ENCODE measurements at places on chromosomes 6 and 20.
A peak's percentile ranks its signal among the peaks of the same experiment; 100 is the strongest.

DNA sequence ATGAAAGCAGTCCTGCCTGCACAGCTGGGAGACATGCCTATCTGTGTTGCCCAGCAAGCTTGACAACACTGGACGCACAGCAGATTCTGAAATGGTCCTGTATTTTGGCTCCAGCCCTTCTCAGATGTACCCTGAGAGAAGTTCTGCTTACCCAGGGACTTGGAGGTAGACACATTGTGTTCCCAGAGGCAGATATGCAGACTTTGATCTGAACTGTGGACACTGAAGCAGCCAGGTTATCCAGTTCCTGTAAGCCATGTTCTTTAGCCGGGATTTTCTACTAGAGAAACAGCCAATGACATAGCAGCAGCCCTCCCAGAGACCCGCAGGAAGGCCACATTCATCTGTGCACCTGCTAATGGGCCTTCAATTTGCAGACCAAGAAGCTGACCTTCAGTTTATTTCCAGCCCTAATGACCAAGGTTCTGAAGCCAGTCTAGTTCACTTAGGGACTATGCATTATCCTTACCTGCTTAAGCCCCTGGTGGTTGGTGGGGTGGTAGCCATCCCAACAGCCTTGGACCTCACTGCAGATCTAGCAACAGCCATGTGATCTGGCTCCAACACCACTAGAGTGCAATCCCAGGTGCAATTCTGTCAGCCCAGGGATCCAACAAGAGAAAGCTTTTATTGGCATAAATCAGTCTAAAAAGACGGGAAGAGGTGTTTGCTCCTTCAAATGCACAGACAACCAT lies 134.2 kb downstream of the MEI4 start:
- DNase-seq = no peak

DNA sequence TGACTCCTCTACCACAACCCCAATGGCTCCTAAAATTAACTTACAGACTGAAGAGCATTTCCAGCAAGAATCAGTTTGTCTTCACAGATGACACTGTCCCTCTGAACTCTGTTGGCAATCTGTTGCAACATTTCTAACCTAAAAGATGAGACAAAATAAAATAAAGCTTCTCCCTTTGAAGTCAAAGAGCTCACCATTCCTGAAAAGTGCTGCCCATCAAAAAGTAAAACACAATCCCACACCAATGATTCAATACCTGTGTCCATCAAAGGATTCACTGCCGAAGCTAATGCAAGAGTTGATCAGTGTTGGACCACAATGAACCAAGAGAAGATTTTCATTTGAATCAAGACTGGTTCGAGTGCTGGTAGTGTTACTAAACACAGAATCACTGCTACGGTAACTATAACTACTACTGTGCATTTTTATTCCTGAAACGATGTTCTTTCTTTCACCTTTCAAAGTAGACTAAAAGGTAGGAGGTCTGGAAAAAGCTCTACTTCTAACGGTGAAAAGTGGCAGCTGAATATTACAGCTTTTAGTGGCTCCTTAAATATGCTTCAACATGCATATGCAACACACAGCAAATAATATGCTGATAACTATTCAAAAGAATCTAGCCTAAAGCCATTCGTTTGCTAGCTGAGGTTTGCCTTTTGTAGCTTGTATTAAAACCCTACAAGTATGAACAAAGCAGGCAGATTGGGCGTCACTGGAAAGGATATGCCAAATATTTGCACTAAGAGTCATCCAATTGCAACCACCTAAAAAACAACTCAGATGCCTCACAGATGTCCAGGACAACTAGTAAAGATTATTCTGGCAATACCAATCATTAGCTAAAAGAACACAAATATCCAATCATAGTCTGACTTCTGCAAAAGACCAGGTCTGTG lies at the start of gene DST:
Gene DST, minus strand, starts transcription at position 524 of the 896 bp plus-strand sequence.
- no peak for DNase-seq

DNA sequence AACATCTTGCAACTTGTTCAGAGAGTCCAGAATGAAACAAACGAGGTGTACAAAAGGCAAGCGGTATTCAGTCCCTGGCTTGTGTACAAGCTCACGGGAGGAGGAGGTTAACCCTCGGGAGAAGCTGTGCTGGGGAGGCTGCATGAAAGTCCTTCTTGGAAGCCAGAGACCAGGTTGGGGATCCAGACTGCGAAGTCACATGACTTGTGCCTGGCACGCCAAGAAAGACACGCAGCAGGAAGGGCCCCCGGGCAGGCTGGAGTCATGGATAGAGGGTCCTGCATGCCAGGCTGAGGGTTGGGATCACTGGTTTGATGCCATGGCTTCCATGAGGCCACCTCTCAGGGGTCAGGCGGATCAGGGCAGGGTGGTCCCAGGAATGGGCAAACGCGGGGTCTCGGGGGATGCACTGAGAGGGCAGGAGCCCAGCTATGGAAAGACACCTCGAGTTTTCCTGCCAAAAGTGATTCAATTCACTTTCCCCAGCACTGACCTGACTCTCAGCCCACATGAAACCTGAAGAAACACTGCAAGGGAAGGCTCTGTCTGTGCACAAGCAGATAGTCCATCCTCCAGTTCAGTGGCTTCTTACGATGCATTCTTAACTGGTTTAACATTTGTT lies 79.4 kb downstream of the DLL1 start:
- DNase-seq = peak; percentile 18

- DNase-seq = no peak
Measured at GRCh38 chr6:109485266-109485935, 2.4 kb upstream of the ZBTB24 start.

GRCh38 chr6:164826831-164827468 lies 482.5 kb downstream of the C6orf118 start:
- no peak for DNase-seq

GRCh38 chr6:127716465-127716864 lies 139.5 kb downstream of the C6orf58 start:
- no peak for DNase-seq

DNA sequence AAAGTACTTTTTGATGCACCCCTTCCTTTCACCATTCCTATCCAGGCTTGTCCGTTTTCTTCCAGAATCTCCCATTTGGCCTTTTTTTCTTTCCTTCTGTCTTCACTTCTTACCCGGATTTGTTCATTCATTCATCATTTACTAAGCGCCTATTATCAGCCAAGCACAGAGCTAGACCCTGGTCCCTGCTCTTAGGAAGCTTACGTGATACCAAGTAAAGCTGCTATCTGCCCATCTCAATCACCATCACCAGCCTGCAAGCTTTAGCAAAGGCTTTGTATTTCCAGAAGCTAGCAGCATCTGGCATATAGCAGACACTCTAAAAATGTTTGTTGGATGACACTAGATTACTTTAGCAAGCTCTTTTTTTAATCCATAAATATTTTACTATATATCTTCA lies 4.8 kb downstream of the NDRG3 start:
- no peak for DNase-seq

GRCh38 chr20:50292591-50293283 lies 102.1 kb downstream of the CEBPB start:
- DNase-seq = no peak

GRCh38 chr20:21182832-21183563 lies 57.1 kb downstream of the KIZ start:
- no peak for DNase-seq

GRCh38 chr20:24289737-24290481 lies 179.5 kb upstream of the SYNDIG1 start:
- DNase-seq = no peak

GRCh38 chr20:63973636-63974401 lies 4.1 kb upstream of the ZNF512B start:
- peak; percentile 90 for DNase-seq

DNA sequence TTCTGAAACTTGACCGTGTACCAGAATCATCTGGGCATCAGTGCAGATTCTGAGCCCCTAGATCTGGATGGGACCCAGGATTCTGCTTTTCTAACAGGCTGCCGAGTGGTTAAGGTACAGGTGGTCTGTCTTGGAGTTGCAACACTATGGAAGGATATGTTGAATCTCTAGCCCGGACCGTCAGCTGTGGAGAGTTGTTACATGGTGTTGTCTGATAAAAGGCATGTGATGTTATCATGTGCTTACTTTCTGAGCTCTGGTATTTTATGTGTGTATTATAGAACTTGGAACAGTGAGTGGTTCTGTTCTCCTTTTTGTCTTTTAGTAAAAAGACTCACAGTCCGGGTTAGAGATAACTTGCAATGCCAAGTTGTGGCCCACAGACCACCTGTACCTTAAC lies 123.0 kb downstream of the JARID2 start:
- DNase-seq = no peak

DNA sequence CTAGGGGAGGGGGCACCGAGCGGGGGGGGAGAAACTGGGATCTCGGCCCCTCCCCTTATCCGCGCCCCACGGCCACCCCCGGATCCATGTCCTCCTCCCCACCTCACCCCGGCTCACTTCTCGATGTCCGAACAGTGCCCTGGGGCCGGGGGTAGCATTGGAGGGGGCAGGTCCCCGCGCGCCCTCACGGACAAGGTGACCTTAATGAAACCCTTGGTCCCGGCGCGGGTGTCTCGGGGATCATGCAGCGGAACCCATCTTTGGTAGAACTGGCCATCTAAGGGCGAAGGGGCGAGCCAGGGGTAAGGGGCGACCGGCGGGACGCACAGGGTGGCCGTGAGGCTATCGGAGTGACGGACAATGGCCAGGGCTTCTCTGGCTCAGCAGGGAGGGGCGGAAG lies 13.6 kb upstream of the SPAG4 start:
- no peak for DNase-seq

DNA sequence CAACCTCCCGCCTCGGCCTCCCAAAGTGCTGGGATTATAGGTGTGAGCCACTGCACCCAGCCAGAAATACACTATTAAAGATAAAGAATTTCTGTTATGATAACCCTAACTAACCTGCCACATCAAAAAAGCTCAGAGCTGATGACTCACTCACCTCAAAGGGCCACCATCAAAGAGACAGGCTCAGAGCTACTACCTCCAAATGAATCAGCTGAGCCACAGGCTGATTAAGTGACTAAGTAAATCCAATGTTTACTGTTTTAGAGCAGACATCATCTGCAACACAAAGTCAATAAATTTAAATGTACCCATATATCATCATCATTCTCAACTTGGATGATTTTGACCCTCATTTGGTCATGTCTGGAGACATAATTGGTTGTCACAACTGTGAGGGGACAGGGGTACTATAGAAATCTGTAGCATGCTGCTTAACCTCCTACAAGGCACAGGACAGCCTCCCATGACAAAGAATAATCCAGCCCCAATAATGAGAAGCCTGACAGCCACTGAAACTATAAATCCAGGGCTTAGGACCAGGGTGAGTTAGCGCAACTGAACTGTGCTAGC lies 106.5 kb downstream of the ATP9A start:
- no peak for DNase-seq

DNA sequence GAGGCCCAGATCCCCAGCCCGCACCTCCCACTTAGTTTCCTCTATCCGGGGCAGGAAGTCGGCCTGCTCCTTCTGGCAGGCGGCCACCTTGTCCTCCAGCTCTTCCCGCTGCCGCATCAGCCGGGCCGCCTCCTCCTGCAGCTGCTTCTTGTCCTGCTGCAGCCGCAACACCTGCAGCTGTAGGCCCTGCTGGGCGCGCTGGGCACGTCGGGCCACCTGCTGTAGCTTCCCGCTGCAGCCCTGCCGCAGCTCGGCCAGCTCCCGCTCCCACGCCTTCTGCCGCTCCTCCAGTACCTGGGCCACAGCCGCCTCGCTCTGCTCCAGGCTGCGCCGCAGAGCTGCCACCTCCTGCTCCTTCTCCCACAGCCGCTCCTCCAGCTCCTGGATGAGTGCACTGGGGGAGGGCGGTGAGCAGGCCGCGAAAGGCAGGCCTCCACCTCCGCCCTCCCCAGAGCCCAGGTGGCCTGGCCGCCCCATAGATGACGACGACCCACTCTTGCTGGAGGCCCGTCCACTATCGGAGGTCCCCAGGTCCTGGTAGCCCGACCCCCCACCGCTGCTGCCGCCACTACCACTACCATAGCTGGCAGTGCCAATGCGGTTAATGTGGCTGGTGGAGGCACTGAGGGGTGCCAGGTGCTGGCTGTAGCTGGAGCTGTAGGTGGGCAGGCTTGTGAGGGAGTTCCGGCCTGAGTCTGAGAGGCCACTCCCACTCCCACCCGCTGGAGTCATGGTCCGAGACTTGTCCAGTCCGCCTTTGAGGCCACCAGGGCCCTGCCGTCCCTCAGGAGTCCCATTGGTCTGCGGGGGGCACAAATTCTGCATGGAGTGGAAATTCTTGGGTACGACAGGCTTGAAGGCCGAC lies 6.0 kb upstream of the FASTKD5 start:
- peak; percentile 58 for DNase-seq

DNA sequence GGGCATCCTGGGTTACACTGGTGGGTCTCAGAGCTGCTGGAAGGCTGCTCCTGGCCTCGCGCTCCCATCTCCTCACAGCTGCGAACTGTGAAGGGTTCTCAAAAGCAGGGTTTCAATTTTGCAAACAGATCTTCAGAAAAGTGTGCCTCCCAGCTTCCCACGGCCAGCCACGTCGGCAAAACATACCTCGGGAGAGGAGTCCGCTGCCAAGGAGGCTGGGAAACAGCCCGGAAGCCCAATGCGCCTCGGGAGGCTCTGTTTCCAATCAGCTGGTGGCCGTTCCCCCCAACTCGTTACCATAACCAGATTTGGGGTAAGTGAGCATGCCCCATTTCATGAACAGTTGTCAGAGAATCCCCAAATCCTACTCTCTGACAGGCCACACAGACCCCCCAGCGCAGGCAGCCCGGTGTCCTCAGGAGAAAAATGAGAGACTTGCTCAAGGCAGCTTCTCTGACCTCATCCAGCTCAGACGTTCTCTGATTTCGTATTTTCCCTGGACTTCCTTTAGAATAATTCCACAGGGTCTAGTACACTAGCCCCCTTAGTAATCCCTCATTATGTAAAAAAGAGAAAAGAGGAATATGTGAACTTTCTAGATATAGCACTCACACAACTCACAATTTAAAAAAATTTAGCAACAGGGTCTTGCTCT lies 98.4 kb downstream of the SNX5 start:
- DNase-seq = no peak

DNA sequence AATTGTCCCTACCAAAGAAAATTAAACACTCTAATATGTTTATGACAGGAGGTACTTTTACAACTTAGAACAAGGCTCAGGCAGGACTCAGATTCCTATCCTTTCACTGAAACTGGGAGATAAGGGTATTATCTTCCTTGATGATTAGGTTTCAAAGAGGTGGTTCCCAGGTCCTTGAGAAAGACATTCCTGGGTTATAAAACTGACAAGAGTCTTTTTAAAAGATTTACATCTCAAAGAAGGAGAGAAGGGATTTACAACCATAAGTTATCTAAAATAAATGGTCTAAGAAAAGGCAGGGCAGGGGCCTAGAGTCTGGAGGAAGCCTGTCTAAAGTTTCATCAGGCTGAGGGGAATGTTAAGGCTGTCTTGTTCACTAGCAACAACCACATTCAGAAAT lies 1492.5 kb downstream of the HACE1 start:
- no peak for DNase-seq

DNA sequence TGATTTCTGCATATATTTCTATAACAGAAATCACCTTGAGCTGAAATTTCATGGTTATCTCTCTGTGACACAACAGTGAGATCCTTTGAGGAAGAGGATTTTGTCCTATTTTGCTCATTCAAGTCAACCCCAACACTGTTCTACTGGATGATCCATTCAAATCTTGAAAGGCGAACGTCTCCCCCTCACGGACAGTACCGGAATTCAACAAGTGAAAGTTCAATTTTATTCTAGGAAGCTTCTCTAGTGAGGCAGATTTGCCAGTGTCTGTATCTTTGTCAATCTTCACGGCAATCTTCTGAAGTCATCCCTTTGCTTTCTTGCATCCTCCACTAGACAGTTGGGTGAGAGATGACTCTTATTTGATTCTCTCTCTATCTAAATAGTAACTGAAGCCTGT lies 91.7 kb upstream of the PDE7B start:
- no peak for DNase-seq

Measured in dorsolateral prefrontal cortex (tissue), 122 donors.